NCI-H2029 (cell line): ENCODE measurements at places on chromosomes 4 and X.

GRCh38 chr4:32589097-32589496 is 1868.9 kb downstream of the PCDH7 start:
- no peak for DNase-seq

DNA sequence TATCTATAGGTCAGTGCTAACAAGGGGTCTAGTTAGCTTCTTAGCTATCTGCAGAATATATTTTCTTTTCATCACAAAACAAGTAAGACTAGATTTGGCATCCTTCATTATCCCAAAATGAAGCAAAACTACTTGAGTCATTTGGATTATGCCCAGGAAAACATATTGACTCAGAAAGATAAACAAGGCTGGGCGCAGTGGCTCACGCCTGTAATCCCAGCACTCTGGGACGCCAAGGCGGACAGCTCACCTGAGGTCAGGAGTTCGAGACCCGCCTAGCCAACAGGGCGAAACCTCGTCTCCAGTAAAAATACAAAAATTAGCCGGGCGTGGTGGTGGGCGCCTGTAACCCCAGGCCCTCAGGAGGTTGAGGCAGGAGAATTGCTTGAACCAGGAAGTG is 18.0 kb upstream of the MND1 start:
- no peak for DNase-seq

DNA sequence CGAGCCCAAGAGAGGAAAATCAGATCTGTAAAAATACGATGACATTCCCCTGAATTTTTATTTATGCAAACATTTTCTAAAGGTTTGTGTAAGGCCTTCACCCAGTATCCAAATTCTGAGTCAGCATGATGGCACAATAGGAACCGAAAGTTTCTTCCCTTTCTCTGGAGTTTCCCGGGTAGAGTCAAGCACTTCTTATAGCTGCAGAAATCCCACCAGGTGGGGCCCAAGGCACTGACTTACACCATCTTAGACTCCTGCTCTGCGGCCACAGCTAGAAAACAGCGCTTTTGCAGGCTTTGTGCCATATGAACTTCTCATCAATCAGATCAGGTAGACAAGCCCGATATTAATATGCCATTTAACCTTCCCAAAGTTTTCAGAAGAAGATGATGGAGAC is 13.4 kb downstream of the LEF1 start:
- DNase-seq = no peak

- DNase-seq = no peak
Observed at GRCh38 chr4:1355378-1355777, 8.4 kb downstream of the UVSSA start.

DNA sequence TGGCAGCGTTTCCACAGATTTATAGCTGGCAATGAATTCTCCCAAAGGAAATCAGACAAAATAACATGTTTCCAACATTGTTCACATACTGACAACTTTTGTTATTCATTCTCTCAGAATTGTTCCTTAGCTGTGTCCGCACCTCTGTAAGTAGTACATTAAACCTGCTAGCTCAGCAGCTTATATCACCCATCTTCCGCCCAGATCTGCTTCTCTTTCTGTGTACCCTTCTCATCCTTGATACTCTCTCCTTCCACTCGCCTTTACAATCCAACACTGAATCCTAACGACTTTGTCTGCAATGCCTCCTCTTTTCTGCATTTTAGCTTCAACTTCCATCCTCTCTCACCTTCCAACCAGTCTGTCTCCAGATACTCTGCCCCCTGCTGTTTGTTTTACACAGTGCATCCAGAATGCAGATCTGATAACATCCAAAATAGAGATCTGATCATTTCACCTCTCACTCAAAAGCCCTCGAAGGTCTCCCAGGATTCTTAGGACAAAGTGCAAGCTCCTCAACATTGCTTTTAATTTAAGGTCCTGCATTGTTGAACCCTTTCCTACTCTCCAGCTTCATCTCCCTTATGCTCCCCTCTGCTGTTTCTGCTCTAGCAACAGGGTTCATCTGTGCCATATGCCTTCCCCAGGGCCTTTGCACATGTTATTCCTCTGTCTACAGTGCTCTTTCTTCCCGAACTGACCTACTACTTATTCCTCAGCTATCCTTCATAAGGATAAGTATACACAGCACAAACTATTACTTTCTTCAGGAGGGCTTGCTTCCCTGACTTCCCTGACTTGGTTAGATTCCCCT is 67.3 kb upstream of the VBP1 start:
- no peak for DNase-seq

DNA sequence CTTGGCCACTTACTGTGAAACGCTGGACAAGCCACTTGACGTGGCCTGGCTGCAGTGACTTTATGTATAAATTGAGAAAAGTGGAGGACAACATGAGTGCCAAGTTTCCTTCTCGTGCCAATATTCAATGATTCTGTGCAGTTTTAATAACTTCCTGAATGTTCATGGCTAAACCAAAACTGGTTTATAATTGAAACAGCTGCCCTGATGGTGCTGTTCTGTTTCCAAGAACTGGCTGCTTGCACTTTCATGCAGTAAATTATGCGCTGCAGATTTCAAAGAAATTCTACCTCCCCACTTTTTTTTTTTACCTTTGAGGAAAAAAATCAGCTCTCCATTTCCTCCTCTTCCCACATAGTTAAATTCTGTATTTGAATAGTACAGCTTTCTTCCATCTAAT is 205.2 kb upstream of the CASK start:
- no peak for DNase-seq

DNA sequence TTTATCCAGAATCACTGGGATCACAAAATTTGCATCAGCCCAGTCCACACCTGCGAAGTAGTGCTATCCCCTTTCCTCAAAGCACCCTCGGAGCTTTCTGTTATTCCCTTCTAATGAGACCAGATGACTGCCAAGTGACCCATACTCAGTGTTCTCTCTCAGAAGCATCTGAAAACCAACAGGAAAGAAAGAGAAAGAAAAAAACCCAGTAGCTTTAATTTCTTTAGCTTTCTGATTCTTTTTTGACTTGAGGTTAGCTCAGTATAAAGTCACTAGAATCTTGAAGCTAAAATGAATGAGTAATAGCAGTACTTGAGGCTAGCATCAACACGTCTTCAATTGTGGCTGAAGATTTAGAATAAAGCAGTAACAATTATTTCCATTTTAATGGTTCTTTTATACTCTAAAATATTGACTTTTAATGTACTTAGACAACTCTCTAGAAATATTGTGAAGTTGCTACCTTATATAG is 124.4 kb downstream of the ANK2 start:
- DNase-seq = no peak

- DNase-seq = no peak
Observed at GRCh38 chr4:4417886-4418285, 31.0 kb downstream of the NSG1 start.

DNA sequence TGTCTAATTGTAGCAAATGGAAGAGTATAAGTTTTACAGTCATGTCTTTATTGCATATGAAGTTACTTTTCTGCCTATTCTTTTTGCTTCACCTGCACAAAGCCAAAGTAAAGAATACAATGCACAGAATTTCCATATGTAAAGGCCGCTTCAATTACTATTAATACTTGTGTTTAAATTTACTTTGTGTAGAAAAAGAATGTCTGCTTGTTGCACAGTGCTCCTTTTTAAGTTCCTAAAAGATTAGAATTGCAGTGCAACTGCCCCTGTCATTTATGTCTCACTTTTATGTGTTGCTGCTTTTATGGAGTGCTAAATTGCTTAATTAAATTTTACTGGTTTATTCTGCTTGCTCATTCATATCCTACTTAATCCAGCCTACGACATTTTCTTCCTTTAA is 830.5 kb downstream of the PDHA2 start:
- DNase-seq = no peak

DNA sequence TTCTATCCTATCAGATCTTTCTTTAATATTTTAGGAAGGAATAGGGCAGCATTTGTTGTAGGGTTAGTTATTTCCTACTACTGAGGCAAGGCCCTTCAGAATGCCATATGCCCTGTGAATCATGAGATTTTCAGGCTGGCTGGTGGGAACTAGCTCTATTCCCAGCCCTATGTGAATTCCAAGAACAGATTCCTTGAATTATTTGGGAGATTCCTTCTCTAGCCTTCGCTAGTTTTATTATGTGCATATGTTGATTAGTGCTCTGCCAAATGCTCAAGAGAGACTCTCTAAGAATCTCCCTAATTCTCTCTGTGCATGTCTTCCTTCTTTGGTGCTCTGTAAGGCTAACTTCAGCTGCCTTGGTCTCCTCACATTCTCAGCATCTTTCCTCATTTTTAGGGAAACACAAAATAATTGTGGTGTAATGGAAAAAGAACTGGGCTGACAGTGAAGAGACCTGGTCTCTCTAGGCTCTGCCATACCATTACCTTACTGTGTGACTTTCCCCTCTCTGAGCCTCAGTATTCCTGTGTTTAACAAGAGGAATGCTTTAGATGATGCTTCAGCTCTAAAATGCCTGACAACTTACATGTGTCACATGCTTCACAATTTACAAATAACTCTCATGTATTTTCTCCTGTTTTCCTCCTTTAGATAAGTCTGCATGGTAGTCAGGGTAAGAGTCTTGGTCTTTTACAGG is 79.7 kb downstream of the VMA21 start:
- DNase-seq = no peak

- no peak for DNase-seq
Observed at GRCh38 chrX:19875050-19875431, 12.4 kb downstream of the SH3KBP1 start.

GRCh38 chr4:138741766-138742377 is 273.7 kb upstream of the NOCT start:
- DNase-seq = peak; percentile 37

- no peak for DNase-seq
Observed at GRCh38 chr4:169099771-169100180, 89.7 kb upstream of the CBR4 start.

DNA sequence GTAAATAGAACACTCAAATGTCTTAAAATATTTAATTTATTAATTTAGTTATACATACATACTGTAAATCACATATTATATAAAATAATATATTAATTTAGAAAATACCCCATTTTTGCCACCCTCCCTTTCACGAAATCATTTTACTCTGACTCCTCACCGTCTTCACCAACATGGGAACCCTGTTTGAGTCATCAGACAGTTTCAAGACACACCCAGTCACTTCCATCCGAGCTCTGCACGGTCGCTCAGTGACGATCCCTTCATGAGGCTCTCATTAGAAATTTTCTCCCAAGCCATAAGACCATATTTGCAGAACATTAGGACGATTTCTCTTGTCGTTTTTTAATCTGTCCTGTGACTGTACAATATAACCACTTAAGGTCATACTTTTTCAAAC is 14.5 kb downstream of the ZNF275 start:
- no peak for DNase-seq

DNA sequence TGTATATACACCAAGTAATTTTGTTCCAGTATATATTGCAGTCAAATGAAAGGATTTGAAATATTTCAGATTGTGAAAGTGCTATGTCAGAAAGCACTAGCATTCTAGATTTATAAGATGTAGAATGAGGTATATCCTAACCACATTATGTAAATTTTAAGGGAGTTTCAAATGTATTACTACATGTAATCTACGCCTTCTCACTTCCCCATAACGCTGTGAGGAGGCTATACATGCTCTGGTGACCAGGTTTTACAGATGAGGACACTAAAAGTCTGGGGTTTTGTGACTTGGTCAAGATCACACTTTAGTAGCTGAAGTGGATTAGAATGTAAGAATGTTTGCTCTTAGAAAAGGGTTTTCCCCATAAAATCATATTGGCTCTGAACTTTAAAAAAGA is 8.1 kb downstream of the ENPEP start:
- DNase-seq = no peak
